Fibroblast of skin of abdomen (primary cell): ENCODE measurements at places on chromosomes 11 and 22.

- no peak for DNase-seq
Measured at GRCh38 chr22:19107730-19108074, 14.5 kb downstream of the DGCR2 start.

- DNase-seq, result no peak
Measured at GRCh38 chr22:41237036-41237706, 3.6 kb downstream of the CHADL start.

DNA sequence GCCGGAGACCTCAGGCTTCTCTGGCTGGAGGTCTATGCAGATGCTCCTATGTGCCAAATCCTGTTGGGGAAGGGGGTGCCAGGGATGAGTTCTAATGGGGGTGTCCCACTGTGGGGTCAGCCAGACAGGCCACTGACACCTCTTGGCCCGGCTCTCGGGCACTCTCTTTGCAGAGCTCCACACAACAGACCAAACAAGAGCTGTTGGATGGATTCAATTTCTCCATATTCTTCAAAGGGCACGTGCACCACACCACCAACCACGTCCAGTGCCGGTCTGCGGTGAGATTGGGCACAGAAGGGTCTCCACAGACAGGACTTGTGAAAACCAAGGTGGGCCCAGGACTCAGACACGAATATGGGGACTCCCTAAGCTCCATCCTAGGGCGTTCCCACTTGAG is 2.2 kb upstream of the RGL4 start:
- DNase-seq, result no peak

DNA sequence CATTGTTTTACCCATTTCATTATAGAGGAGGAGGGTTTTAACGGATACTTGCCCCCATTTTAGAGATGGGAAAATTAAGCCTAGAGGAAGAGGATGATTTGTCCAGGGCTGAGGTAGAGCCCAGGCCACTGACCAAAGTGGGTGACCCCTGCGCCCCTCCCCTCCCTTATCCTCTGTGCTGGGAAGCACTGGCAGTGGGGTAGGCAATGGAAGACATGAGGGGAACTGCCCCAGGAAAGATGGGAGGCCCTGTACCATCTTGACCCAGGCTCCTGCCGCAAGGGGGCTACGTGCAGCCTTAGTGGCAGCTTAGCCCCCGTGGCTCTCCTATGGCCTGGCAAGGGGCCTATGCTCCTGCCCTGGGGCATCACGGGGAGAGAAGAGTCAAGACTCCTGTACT is 76.4 kb upstream of the MYOD1 start:
- DNase-seq, result no peak

GRCh38 chr11:123260511-123261211 is 65.6 kb upstream of the CLMP start:
- DNase-seq, result no peak

DNA sequence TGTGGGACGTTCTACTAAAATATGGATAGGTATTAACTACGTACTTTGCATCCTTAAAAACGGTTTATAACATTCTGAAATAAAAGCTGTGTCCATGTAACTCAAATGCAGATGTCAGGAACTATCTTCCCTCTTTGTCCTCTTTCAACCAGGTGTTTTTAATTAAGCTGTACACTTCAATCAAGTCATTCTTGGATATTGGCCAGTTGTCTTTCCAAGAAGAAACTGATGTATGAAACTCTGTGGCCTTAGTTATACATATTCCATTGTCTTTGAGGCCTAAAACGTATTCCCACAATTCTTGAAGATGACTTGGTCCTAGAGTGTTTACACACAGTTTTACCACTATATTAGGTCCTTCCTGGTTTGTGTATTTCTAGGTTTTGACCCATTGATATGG is 249.0 kb upstream of the CNTN5 start:
- DNase-seq, result no peak

- DNase-seq, result peak; percentile 24
Measured at GRCh38 chr11:95453616-95454171, 222.7 kb upstream of the SESN3 start.

GRCh38 chr11:33068611-33069340 is 29.4 kb downstream of the TCP11L1 start:
- no peak for DNase-seq

DNA sequence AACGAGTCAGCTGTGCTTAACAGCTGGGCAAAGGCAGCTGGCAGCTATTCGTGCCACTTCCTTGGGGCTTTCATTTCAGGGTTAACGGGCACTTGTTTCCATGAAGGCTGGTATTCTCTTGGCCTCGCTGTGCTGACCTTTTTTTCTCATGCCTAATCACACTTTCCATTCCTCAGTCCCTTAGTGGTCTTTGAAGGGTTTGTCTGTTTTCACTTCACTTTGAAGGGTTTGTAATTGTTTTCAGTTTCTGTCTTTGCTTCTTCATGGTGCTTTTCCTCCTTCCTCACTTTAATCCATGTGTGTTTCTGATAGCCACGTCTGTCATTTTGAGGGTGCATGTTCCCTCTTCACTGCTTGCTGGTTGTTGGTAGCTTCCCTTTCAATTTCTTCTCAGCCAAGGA is 24.6 kb downstream of the PPIL2 start:
- no peak for DNase-seq

DNA sequence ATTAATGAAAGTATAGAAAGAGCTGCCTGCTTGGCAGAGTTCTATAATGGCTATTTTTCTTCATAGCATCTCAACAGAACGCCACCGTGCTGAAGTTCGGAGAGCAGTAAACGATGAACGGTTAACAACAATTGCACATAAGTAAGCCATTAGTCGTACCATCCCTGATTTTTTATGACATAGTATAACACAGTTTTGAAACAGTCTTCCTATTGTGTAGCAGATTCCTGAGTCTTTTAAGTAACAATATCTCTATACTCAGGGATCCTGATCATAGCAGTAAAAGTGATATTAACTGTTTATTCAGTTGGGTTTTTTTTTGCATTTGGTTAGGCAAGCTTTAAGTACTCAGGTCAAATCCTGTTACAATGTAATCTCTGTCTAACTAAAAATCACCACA is 8.4 kb downstream of the EMSY start:
- DNase-seq, result no peak

- DNase-seq, result peak; percentile 93
Measured at GRCh38 chr11:71913756-71914526, 14.5 kb downstream of the XNDC1N start.

DNA sequence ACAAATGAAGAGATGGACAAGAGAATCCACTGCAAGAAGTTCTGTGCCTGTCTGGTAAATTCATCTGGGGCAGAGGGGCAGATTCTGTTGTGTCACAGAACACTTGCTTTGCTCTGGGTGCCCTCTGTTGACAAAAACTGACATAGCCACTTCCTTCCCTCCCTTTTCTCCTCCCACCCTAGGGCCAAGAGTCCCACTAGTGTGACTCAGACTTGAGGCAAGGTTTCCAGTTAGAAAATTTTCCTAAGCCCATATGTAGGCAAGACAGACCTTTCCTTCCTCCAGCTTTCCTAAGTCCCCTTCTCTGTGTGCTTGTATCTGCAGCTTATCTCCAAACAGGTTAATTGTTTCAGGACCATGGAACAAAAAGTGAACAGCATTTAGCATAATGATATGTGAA is 106.8 kb downstream of the RBFOX2 start:
- DNase-seq, result peak; percentile 90

GRCh38 chr11:120096369-120097191 is 41.3 kb downstream of the TRIM29 start:
- DNase-seq, result peak; percentile 6

DNA sequence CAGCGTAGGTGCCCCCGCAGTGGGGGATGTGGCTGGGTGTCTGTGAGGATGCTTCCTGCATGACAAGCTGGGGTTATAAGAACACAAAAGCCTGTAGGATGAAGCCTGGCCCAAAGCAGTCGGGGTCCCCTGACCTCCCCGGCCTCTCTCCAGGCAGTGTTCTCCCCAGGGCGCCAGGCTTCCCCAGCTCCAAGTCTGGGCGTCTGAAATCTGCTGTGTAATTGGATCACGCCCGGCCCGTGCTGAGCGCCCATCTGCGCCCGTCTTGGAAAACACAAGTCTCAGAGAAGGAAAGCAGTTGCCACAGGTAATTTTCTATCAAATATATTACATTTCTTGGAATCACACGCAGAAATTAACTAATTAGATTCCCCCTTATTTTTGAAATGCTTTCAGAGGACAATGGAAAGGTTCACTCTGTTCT is 233.3 kb downstream of the CTTN start:
- no peak for DNase-seq

GRCh38 chr11:44031549-44031948 is 16.2 kb upstream of the ACCSL start:
- DNase-seq, result no peak

DNA sequence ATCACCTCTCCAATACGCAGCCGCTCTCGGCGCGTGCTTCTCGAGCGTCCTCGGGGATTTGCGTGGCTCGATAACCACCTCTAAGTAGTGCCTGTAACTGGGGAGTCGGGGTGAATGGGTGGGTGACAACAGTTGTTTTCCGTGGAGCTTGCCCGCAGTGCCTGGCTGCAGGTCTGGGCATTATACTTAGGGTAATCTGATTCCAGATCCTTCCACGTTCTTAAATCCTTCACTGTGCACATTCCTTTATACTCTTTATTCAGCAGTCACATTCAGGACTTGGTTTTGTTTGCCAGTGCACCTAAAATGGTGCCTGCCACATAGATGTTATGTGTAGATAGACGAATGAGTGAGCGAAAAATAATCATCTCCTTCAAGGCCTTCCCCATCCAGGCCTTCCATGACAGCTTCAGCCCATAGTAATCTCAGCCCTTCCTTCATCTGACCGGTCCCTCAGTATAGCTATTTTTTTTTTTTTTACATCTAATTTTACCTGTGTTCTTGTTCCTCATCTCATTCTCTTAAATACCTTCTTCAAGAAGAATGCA is 602 bp downstream of the NAT10 start:
- DNase-seq, result no peak

DNA sequence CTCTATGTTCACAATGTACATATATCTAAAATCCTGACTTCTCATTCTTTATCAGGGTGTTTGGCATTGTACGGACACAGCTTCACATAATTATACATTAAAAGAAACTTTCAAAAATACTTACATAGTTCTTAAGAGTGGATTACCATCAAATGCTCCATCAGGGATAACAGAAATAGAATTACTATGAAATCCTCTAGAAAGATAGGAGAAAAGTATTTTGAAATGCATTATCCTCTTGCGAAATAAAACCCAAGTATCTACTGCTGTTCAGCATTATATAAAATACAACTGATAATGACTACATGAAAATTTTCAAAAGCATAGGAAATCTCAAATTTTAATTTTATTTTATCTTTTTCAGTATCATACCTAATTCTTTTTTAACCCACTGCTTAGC is 17.8 kb upstream of the CCDC34 start:
- DNase-seq, result no peak

GRCh38 chr22:39349967-39350726 is at the start of gene SYNGR1:
SYNGR1 (plus strand) TSS chr22:39349991; CDS start chr22:39350011, 20 bp downstream.
- DNase-seq, result no peak

DNA sequence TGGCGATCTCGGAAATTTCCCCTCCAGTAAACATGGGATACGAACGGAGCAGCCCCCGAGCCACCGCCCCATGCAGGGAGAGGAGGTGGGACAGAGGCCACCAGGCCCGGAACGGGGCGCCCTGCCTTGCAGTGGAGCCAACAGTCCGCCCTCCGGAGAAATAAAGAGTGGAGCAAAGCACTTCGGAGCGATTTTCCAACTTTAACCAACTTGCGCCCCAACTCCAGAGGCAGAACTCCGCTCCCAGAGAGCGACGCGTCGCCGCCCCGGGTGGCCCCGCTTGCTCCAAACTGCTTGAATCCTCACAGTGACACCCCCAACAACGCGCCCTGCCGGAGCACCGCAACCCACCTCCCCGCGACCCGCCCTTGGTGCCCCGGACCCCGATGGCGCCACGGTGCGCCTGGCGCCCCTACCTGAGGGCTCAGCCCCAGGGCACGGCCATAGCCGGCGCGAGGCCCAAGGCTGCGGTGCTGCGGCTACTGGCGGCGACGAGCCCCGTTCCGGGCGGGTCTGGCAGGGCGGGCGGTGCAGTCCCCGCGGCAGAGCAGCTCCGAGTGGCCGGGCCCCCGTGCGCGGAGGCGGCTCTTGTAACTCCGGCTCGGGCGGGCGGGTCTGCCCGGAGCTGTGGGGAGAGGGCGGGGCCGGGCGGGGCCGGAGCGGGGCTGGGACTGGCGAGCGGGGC is at the start of gene AHNAK:
AHNAK (minus strand) TSS at position 563 of the 685 bp plus-strand sequence. CDS start 10,708 bp downstream, outside the sequence.
- peak; percentile 66 for DNase-seq

DNA sequence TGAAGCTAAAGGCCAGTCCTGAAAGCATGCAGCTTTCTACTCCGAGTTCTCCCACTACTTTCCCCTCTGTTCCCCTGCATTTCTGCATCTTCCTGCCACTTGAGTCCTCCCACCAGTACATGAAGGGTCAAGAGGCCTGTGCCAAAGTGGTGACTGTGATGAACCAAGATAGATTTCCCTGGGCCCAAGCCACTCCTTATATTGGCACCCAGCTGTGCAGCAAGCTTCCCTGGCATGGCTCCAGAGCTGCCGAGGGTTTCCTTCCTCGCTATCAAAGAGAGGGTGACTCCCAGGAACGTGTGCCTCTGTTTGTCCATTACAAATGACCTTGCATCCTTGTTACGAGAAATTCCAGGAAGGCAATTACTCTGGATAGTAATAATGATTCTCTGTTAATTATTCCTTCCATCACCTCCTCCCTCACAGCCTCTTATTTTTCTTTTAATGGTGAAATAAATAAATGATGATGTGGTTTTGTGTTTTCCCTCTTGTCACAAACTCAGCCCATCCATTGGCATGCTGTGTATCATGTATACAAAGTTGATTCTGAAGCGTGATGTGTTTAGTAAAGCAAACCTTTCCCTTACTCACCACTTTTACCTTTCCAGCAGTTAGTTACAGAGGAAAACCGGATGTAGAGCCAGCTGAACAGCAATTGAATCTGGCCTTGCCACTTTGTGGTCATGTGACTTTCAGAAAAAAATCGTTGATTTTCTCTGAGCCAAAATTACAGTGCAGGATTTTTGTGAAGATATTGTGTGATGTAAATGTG is 8.3 kb downstream of the SRSF8 start:
- DNase-seq, result no peak

DNA sequence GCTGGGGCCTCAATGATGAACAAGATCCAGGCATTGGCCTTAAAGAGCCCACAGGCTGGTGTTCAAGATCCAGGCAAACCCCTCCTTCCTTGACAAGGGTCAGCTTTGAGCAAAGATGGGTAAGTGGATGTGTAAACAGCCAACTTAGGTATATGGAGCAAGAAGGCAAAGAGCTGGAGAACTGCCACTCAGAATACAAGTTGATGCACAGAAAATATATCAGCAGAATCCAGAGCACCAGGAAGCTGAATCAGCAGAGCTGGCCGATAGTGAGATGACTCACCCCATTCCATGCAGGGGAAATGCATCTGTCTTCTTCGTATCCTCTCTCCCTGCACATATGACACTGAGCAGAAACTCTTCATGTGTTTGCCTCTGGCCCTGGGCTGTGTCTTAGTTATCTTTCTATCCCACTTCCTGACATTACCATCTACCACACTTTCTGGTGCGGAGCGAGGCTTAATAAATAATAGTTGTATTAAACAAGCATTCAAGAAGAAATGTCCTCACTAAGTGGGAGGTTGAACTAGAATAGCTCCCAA is 57.8 kb downstream of the ENDOD1 start:
- peak; percentile 96 for DNase-seq

GRCh38 chr11:66696146-66696545 is 18.5 kb upstream of the RBM4B start:
- DNase-seq, result no peak
